ENCODE measurements at places on chromosomes 4 and X.

GRCh38 chr4:32503241-32503640 lies 1783.1 kb downstream of the PCDH7 start:
- no peak for DNase-seq

DNA sequence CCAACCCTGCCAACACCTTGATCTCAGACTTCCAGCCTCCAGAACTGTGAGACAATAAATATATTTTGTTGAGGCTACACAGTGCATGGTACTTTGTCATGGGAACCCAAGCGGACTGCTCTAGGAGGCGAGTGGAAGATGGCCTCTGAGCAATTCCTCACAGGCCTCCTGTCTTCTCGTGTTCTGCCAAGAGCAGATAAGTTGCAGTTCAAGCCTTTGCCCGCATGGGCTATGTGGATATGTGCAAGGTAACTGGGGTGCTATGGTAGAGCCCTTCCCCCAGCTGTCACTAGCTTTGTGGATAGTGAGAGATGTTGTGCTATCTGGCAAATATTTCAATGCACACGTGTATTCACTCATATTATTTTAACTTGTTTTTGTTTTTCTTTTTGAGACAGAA lies 156.0 kb upstream of the BCOR start:
- DNase-seq: no peak

- DNase-seq: no peak
These were observed 357.5 kb downstream of the RAPGEF2 start for GRCh38 chr4:159460371-159460770.

- DNase-seq: no peak
These were observed 242.3 kb downstream of the RPA4 start for GRCh38 chrX:97126020-97126419.

GRCh38 chr4:139076016-139076744 lies 60.6 kb downstream of the NOCT start:
- no peak for DNase-seq

DNA sequence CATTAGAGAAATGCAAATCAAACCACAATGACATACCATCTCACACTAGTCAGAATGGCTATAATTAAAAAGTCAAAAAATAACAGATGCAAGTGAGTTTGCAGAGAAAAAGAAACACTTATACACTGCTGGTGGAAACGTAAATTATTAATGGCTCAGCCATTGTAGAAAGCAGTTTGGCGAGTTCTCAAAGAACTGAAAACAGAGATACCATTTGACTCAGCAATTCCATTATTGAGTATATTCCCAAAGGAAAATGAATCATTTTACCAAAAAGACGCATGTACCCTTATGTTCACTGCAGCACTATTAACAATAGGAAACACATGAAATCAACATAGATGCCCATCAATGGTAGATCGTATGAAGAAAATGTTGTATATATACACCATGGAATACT lies 75.0 kb downstream of the NAA11 start:
- DNase-seq: no peak

GRCh38 chr4:2755821-2756690 lies at the start of gene TNIP2:
TNIP2 (minus strand) TSS chr4:2756336; CDS start chr4:2756289, 47 bp downstream.
- DNase-seq: peak; percentile 78

DNA sequence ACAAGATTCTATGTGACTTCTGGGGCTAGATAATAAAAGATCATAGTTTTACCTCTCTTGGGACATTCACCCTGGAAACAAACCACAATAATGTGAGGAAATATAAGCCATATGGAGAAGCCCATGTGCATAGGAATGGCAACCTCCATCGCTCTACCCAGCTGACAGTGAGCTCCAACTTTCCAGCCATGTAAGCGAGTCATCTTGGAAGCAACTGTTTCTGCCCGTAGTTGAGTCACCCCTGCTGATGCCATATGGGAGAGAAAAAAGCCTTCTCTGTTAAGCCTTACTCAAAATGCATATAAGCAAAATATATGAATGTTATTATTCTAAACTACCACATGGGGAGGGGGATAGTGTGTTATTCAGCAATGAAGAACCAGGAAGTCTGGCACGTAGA lies 31.4 kb upstream of the RELL1 start:
- DNase-seq: no peak

DNA sequence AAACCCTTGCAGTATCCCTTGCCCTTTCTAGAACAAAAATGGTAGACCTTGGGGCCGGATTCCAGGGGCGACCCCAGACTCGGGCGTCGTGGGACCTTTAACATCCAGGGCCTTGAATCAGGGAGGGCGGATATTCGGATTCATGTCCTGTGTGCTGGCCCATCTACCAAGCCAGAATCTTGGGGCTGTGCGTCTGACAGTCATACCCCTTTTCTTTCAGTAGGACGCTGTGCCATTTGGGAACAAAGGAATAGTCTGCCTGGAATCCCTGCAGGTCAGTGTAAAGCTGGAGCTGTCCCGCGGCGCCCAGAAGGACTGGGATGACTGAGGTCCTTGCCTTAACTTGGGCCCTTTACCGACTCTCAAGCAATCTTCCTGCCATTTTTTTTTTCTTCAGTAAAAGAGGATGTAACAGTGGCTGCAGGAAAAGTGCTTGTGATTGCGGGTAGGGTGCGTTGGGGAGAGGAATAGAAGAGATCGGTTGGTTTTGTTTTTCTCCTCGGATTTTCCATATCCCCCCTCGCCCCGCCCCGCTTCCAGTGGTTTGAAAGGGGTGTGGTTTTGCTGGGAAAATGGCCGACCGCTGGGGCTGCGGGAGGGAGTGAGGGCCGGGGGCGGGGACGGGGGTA lies 518 bp downstream of the ARMCX1 start:
- DNase-seq: no peak
